Tongue (tissue), 3 donors: ENCODE measurements at places on chromosomes 5 and 9. TPM values are rescaled to one million over a fixed set of nuclear protein-coding genes. Genes with fewer than 3 reads are reported as not detected.
A peak's percentile ranks its signal among the peaks of the same experiment; 100 is the strongest.

- DNase-seq, result no peak
Measured at GRCh38 chr9:97873882-97874281, 20.9 kb downstream of the FOXE1 start.

GRCh38 chr9:109270971-109271925 is 49.6 kb downstream of the EPB41L4B start:
- peak; percentile 28 for DNase-seq

GRCh38 chr5:102901424-102902134 is 146.5 kb downstream of the PAM start:
- DNase-seq, result no peak

DNA sequence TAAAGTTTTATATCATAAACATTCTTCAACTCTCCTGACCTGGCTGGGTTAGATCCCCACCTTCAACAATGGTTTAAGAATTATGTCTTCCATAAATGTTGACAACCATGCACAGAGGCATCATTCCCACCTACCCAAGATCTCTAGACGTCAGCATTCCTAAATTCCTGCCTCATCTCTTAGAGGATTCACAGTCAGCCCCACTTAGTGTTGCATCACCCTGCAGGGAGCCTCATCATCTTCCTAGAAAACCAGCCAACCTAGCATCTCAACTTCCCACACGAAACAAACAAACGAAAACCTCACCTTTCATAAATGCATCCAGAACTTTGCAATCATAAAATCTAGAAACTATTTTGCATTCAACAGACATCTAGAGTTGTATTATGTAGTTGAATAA is 816.1 kb upstream of the C9orf72 start:
- DNase-seq, result no peak

DNA sequence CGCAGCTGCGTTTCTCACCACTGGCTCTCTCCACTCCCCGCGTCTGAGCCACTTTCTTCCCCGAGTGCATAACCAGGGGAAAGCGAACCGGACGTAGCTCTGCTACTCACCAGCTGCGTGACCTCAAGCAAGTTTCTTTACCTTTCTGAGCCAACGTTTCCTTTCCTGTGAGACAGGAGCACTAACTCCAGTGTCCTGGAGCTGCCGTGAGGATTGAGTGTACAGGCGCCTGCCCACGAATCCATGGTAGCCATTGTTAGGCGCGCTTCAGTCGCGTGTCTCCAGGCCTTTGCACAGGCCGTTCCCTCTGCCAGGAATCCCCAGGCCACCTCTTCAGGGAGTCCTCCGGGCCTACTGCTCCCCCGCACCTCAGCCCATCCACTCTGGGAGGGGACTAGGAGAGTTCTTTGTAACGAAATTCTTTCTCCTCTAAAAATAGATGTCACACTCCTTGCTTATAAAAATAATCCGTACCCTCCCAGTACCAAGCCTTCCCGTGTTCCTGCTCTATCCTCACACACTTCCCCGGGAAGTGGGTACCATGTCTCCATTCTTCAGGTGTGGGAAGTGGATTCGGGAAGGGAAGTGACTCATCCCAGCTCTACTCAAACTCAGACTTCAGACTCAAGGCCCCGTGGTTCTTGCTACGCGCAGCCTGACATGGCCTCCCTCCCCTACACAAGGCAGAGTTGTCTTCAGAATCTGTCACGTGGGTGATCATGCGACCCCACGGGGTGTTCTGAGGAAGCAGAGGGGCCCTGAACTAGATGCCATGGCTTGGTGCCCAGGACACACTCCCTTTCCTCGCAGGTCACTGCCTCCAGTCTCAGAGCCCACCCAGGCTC is 16.1 kb upstream of the CRB2 start:
- DNase-seq, result no peak

DNA sequence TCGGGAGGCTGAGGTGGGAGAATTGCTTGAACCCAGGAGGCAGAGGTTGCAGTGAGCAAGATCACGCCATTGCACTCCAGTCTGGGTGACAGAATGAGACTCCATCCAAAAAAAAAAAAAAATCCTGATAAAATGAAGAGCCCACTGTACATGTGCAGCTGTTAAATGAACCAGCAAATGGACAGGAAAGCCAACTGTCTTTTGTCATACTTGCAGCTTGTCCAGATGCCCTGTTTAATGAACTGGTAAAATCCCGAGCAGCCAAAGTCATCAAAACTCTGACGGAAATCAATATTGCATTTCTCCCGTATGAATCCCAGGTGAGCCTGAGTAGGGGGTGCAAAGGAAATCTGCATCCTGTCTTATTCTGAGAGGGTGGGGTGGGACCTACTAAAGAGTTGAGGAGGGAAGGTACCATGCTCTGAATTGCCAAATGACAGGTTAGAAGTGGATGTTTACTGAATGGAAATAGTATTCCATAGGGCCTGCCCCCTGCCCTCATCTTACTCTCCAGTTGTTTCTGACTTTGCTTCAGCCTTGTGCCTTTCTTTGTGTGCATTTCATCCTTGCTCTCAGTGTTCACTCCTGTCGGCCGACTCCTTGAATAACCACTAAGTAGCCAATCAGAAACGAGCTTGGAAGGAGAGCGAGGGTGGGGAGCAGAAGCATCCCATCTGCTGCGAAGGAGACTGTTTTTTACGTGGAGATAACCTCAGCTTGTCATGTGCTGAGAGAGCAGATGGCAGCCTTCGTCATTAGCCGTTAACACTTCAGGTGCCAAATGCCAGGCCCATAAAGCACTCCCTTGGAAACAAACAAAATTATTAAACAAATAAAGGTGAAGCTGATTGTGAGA is 45.7 kb upstream of the CFAP157 start:
- peak; percentile 73 for DNase-seq

DNA sequence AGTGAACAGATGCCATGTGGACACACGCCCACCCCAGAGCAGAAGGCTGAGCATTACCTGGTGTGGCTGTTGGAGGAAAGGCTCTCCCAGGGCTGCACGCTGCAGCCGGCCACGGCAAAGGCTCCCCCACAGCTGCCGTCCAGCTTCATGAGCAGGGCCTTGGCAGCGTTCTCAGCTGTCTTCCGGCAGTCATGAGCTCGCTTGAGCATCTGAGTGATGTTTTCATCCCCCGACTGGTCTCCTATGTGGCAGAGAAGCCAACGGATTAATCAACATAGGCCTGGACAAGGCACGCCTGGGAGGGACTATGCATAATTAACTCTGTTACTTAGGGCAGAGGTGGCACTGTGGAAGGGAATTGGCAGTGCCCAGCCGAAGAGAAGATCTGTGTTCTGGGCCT is 87.3 kb downstream of the DCP2 start:
- peak; percentile 92 for DNase-seq

DNA sequence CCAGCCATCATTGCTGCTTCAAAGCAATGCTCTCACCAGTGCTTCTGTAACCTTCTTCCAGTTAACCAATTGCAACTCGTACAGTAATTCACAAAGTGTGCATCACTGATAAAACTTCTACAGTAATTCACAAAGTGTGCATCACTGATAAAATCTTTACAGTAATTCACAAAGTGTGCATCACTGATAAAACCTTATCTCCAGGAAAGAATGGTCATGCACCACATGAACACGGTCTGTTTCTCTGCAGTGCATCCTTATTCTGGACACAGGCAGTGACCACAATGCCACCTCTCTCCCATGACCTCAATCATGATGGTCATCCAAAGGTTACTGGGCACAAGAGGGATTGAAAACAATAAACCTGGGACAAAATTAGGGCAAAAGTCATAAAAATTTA is 153.6 kb downstream of the TSSK1B start:
- DNase-seq, result no peak

DNA sequence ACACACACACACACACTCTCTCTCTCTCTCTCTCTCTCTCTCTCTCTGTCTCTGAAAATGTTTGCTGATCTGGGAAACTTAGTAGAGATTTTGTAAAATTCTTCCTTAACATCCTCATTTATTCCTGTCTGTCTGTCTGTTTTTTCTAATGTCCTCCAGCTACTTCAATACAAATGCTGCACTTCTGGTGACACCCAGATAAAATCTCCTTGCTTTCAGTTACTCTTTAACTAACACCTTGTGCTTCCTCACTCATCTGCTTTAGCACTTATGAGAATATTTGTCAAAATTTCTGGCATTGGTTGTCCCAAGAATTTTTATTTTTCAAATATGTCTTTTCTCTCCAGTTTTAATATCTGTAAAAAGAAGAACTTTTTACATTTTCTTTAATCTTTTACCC is 35.0 kb upstream of the ARRDC3 start:
- DNase-seq, result no peak

- no peak for DNase-seq
Measured at GRCh38 chr5:15387931-15388524, 112.0 kb upstream of the FBXL7 start.

DNA sequence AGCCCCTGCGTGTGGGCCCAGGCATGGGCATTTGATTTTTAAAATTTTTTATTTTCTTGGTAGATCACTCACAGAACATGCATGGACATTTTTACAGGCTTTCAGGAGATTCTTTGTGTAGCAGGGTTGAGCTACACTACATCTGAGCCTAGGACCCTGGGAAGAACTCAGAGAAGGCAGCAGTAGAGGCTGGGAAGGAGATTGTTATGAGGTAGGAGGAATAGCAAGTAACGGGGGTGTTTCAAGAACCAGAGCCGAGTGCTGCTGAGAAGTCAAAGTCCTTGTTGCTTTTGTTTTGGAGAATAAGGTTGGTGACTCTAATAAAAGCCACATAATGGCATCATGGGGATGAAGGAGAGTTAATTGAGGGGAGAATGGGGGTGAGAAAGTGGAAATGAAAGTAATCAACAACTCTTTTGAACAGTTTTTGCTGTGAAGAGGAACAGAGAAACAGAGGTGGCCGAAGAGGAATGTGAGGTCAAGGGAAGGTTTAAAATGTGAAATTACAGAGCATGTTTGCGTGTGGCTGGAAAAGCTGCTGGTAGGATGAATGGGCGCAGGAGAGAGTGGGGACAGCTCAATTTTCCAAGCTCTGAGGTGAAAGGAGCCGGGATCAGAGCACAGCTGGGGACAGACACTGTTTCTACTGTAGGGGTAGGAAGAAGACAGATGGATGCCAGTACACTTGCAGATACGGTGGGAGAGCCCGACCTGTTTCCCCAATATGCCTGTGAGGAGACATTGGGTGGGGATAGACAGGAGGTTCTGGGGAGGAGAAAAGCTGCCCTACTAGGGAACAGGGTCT is 4.7 kb upstream of the PDLIM7 start:
- DNase-seq, result no peak

DNA sequence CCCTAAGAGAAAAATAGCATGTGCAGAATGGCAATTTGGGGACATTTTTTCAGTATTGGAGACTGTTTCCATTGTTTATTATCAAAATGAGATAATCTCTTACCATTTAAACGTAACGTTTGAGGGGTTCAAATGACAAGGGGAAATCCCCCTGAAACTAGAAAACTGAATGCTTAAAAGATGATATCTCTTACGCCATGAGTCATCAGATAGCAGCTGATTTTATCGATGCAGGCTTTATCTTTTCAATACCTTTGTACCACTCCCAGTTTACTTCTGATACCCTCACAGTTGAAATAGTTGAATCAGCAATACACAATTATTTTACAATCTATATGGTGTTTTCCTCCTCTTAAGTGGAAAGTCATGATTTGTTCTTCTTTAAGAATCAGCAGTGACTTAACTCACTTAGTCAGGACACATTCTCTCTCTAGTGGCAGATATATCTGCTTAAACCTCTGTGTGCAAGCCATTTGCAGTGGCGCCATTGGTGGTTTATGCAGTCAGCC is 29.2 kb downstream of the OSMR start:
- no peak for DNase-seq

GRCh38 chr9:85258823-85259370 is 482.9 kb downstream of the AGTPBP1 start:
- peak; percentile 78 for DNase-seq

The ERGIC1 gene
- 67.5 TPM for total RNA-seq

The PCDHGC4 gene
- 7.9 TPM for total RNA-seq

The SPATA31A3 gene
- total RNA-seq, result not detected

The PPP2R2B gene
- total RNA-seq, result 5.1 TPM

The TEX48 gene
- total RNA-seq, result not detected

The JAKMIP2 gene
- total RNA-seq, result 8.2 TPM
